ENCODE measurements at places on chromosomes 5 and 9.
A peak's percentile ranks its signal among the peaks of the same experiment; 100 is the strongest.

GRCh38 chr5:123174916-123175481, 86.0 kb downstream of the PRDM6 start:
- DNase-seq: no peak

DNA sequence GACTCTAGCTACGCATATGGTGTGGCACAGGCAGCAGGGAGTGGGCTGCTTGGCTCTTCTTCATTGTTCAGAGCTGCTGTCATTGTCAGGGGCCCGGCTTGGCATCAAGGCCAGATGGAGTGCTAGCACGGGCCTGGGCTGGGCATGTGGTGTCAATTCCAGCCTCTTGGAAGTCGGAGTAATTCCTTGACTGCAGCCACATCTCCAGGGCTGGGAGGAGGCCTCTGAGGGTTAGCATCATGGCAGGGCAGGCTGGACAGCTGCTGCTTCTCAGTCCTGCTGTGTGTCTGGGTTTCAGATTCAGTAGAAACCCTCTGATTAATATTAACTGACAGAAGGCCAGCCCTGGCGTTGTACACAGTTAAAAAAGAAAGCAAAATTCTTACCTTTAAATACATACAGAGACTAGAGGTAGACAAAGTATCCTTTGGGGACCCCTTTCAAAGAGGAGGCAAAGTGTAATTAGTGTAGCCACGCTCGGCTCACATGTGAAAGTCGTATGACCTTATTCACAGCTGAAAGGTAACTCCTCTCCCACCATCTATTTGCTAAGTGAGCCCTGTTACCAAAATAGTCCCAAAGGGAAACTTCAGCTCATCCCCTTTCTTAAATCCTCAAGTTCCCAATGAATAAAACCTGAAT, 126.4 kb downstream of the DOCK2 start:
- no peak for DNase-seq

- no peak for DNase-seq
Observed at GRCh38 chr5:124628721-124629596, 117.5 kb downstream of the ZNF608 start.

DNA sequence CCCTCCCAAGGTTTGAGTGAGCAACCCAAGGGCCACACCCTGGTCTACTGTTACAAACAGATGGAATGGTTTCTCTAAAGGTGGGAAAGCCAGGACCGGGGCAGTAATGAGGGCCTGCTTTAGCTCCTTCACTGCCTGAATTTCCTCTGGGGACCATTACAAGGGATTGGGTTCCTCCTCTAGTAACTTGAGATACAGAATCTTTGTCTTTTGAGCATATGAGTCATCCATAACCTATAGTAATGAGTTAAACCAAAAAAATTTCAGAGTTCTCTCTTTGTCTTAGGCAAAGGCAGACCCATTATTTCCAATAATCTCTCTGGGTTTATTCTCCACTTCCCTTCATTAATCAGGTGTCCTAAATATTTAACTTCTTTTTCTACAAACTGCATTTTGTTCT, 618.8 kb downstream of the HINT1 start:
- no peak for DNase-seq

DNA sequence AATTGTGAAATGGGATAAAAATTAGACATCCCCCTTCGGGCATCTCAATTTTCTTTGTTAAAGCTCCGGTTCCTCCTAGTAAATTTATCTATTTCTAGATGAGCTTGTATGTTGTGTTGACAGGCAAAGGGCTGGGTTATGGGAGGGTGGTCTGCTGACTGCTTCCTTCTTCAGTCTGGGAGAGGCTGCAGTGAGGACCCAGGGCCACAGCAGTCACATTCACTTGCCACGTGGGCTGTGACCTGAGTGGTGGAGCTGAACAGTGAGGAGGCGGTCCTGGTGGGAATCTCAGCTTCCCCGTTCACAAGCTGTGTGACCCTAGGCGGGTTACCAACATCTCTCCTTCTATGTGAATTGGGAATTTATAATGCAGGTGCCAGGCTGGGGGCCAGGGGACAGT, 57.5 kb upstream of the RXRA start:
- DNase-seq: no peak

DNA sequence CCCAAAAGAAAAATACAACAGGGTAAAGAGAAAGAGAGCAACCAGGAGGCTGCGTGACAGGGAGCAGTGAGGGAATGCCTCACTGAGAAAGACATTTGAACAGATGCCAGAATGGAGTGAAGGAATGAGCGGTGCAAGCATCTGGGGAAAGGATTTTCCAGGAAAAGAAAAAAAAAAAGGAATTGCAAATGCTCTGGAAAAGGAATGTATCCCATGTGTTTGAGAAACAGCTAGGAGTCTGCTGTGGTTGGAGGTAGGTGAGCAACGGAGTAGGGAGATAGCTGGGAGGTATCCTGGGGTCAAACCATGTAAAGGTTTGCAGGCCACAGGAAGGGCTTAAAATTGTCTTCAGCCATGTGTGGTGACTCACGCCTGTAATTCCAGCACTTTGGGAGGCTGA, 23.6 kb upstream of the CEMIP2 start:
- DNase-seq: no peak

GRCh38 chr5:149203921-149204441, 62.7 kb downstream of the ABLIM3 start:
- DNase-seq: no peak

GRCh38 chr5:66637994-66638393, 41.8 kb downstream of the MAST4 start:
- DNase-seq: no peak

DNA sequence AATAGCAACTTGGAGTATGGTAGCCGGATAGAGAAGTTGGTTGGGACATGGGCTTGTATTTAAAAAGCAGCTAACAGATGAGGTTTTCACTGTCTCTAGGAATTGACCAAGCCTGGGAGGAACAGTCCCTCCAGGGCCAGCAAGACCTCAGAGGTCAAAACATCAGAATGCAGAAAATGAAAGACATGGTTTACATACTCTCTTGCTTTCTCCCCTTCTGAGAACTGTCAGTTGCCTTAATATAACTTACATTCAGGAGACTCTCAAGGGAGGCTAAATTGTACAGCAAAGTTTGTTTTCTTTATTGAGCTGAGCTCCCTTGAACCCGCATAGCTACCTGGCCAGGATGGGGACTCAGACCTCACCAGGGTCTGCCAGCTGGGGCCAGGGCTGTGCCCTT, 179.3 kb downstream of the GAS1 start:
- no peak for DNase-seq

GRCh38 chr9:78493166-78493742, 196.3 kb downstream of the PSAT1 start:
- DNase-seq: no peak

GRCh38 chr9:131385296-131385695, 8.6 kb upstream of the PRRC2B start:
- no peak for DNase-seq

- no peak for DNase-seq
Observed at GRCh38 chr9:106632621-106633020, 230.3 kb upstream of the ZNF462 start.

GRCh38 chr5:20678814-20679298, 690.9 kb upstream of the CDH18 start:
- no peak for DNase-seq

GRCh38 chr5:107769519-107769918, 98.8 kb upstream of the EFNA5 start:
- no peak for DNase-seq

- DNase-seq: no peak
Observed at GRCh38 chr9:136646827-136647711, 15.6 kb upstream of the EGFL7 start.

DNA sequence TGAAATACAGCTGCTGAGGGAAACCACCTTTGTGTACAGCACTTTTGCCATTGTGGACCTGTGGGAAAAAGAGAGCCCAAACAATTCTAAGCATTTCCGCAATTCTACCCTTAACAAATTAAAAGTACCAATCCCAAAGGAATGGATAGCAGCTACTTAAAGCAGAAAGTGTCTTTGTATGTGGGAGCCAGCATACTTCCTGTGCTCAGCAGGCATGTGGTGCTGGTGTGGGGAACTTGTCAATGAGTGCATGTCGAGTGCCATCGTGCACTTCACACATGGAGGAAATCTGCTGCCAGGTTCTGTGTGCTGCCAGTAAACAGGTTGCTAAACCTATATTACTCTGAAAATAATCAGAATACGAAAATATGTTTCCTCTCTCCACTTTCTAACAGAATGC, 399.0 kb downstream of the LRRC70 start:
- DNase-seq: no peak

- DNase-seq: no peak
Observed at GRCh38 chr9:137313326-137313936, 11.4 kb upstream of the NRARP start.

GRCh38 chr9:115261656-115262081, 143.7 kb upstream of the TNC start:
- no peak for DNase-seq

DNA sequence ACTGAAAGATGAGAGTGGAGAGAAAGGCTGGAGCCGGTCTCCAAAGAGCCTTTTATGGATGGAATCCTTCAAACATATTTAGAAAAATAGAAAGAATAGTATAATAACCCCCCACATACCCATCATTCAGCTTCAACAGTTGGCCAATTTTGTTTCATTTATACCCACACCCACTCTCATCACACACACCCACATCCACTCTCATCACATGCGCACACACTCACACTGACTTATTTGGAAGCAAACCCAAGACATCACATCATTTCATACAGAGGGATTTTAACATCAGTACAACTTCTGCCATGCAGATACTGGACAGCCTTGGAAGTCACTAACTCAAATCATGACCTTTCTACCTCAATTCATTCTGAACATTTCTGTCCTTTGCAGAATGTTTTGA, 72.8 kb upstream of the CPLX2 start:
- DNase-seq: no peak

- DNase-seq: peak; percentile 4
Observed at GRCh38 chr5:72268753-72269410, 51.2 kb downstream of the MRPS27 start.

- DNase-seq: peak; percentile 70
Observed at GRCh38 chr5:151020304-151021110, at the start of gene GPX3. Gene GPX3 (plus strand): TSS chr5:151020591. CDS start chr5:151020655, 64 bp downstream.

DNA sequence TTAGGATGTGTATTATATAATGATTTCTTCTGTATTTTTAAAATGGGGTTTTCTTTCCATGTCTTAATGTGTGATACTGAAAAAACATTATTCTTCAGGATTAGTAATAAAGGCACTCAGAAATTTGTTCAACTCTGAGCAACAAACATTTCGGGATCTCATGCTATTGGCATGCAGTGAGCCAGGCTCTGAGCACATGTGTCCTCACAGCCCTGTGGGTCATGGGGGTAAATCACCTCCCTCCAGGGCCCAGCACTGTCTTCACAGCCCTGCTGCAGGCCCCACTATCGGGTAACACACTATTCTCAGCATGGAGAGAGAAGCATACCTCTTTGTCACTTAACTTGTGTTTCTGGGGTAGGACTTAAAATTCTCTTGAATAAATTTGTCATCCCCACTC, 14.0 kb downstream of the TMEM174 start:
- no peak for DNase-seq

DNA sequence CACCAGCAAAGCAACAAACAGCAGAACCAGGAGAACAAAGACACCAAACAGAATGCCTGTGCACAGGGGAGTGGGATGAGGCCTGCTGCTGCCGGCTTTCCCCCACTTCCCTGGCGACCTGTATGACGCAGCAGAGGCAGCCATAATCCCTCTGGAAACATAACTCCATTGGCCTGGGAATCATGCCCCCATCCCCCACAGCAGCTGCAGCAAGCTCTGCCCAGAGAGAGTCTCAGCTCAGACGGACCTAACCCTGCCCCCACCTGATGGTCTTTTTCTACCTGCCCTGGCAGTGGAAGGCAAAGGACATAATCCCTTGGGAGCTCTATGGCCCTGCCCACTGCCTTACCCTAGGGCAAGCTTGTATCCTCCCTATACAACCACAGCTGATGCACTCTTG, 81.8 kb upstream of the FANCC start:
- DNase-seq: no peak

- DNase-seq: no peak
Observed at GRCh38 chr9:130640681-130641080, 23.7 kb upstream of the PRDM12 start.

GRCh38 chr5:169344629-169345028, 43.7 kb upstream of the SLIT3 start:
- no peak for DNase-seq

DNA sequence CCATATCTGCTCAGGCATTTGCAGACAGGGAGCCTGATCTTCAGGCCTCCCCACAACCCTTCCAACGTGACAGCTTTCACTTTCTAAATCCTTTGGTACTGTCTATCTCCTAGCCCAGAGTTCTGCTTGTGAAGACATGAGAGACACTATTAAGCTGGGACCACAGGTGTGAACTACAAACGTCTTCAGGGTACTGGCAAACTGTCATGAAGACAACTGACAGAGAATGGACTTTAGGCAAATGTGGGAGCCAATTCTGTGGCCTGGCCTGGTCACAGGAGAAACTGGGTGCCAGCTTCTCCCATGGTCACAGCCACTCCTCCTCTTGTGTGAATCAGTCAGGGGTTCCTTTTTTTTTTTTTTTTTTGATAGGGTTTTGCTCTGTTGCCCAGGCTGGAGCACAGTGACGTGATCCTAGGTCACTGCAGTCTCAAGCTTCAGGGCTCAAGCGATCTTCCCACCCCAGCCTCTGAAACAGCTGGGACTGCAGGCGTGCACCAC, 10.4 kb downstream of the TRIM14 start:
- no peak for DNase-seq

DNA sequence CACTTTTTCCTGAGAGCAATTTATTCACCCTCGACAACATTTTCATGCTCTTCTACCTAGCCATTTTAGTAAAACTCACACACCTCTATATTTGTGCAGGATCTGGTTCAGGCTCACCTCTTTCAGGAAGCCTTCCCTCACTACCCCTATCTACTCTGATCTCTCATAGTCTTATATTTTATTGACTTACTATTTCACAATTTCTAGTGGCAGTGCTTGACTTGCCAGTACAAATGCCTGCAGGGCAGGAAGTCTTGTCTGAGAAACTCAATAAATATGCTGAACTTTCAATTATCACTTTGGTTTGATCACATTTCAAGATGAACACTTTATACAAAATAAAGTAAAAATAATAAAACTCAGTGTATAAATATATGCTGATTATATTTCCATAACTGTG, 226.8 kb downstream of the CETN3 start:
- DNase-seq: no peak

DNA sequence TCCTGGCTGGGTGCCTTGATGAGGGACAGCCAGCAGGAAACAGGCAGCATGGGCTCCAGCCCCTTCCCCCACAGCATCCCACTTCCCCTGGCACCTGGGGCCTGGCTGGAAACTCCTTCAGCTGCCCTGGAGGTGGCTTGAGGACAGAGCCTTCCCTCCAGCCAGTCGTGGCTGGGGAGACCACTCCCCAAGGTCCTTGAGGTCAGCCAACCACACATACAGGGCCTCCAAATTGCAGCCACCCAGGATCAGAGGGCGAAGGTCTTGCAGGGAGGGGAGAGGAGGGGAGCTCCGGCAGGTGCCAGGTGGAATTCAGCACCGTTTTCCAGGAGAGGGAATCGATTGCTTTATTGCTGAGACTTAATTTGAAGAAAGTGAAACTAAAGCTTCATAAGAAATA, 280.4 kb downstream of the PBX3 start:
- no peak for DNase-seq

GRCh38 chr5:72115296-72115695, 8.0 kb downstream of the MAP1B start:
- DNase-seq: no peak

Data from hematopoietic multipotent progenitor cell (in vitro differentiated cells).